ENCODE measurements at places on chromosomes 4 and X. TPM values are rescaled to one million over a fixed set of nuclear protein-coding genes. Genes with fewer than 3 reads are reported as not detected.

Gene SLC16A2
- 2.1 TPM for total RNA-seq

- DNase-seq, result no peak
These were observed 413.2 kb upstream of the CXorf51B start for GRCh38 chrX:146396409-146396808.

DNA sequence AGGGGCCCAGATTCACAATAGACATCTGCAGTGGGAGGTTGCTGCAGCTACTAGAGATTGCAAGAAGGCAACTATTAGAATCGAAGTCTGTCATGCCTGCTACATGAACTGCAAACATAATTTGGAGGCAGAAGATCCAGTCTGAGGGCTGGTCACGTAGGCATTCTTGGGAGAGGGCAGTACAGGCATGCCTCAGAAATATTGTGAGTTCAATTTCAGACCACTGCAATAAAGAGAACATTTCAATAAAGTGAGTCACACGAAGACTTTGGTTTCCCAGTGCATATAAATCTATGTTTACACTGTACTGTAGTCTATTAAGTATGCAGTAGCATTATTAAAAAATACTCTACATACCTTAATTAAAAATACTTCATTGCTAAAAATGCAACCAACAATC, 585.8 kb upstream of the FAT1 start:
- no peak for DNase-seq

GRCh38 chr4:112156112-112156511, 10.9 kb downstream of the FAM241A start:
- DNase-seq, result no peak

- no peak for DNase-seq
These were observed 49.9 kb downstream of the PCDH7 start for GRCh38 chr4:30770049-30770549.

GRCh38 chrX:129316461-129316860, 206.8 kb downstream of the SMARCA1 start:
- no peak for DNase-seq

DNA sequence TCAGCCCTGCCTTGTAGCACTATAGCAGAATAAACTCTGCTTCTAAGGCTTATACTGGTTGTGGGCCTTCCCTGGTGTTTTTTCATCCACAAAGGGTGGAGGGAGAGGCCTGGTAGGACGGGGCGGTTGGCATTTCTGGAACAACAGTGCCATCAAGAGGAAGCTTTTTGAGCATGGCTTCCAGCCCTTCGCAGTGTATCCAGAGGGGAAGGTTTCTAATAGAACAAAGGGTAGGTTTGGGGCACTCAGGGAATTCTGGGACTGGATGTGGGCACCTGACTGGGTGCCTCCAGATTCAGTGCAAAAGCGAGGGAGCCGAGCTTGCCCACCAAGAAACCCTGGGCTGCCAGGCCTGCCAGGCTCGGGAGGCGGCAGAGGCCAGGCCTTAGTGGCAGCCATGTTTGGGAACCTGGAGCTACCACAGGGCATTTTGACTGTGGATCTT, 229.6 kb upstream of the AGTR2 start:
- DNase-seq, result peak; percentile 79

- DNase-seq, result no peak
These were observed 55.5 kb downstream of the SPANXN4 start for GRCh38 chrX:143081231-143081630.

DNA sequence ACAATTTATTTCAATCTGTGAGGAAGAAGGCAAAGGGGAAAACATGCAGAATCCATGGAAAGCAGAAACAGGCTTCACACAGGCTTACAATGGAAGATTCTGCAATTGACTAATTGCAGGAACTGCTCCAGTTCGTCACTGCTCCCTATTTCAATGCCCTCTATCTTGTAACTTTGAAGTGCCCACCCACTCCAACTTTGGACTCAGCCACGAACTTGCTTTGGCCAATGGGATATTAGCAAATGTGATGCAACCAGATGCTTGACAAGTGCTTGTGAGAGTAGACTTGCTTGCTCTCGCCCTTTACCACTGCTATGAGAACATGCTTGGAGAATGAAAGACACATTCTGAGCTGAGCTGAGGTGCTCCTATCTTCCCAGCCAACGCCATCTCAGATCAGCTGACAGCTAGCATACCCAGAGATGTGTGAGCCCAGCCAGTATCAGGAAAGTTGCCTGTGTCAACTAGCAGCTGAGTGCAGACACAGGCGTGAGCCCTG, 105.7 kb upstream of the PTCHD1 start:
- no peak for DNase-seq

DNA sequence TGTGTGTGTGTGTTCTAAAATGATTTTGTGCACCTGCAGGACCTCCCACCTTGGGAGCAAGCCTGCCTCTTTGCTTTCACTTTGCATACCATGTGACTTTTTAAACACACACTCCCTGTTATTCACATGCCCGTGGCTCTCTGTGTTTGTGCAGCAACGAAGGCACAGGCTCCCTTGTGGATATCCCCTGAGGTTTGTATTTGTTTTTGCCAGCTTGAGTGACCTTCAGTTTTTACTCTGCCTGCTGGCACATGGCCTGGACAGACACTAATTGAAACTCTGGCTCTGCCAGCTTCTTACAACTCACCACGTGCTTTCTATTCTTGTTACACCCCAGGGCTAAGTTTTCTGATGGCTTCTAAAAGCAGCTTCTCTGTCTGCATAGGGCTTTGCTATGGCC, 885.8 kb downstream of the SH3BGRL start:
- no peak for DNase-seq

Gene FAM47C
- total RNA-seq, result not detected

Gene CYSLTR1
- 0.49 TPM for total RNA-seq

- DNase-seq, result no peak
These were observed 430.9 kb downstream of the C4orf33 start for GRCh38 chr4:129526812-129527211.

DNA sequence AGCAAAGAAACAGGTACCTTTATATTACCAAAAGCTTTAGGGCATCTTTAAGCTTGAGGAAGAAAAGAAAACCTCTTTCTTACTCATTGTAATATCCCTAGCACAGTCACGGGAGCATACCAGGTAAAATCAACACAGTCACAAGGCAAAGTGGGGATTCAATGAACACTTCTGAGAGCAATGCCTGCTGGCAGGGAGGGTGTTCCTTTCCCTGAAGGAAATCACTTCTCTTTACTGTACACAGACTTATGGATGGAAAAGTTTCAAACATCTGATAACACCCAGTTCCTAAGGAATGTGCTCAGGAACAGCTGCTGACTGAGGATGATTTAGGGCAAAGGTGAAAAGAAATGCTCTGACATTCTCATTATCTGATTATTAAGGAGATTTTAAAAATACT, 94.8 kb downstream of the MAML3 start:
- no peak for DNase-seq

GRCh38 chr4:78032446-78032845, 24.7 kb upstream of the FRAS1 start:
- no peak for DNase-seq

Gene SMR3B
- not detected for total RNA-seq

Gene SUPT20HL2
- not detected for total RNA-seq

Gene TMPRSS11A
- not detected for total RNA-seq

DNA sequence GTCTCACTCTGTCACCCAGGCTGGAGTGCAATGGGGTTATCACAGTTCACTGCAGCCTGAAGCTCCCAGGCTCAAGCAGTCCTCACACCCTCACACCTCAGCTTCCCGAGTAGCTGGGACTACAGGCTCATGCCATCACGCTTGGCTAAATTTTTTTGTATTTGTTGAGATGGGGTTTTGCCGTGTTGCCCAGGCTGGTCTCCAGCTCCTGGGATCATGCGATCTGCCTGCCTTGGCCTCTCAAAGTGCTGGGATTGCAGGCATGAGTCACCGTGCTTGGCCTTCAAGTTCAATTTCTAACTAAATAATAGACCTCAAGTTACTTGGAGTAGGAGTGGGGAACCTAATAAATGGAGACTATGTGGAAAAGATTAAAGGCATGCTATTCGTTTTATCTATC, 48.9 kb downstream of the MND1 start:
- DNase-seq, result no peak

Gene DGKK
- not detected for total RNA-seq

Gene DSPP
- total RNA-seq, result not detected

DNA sequence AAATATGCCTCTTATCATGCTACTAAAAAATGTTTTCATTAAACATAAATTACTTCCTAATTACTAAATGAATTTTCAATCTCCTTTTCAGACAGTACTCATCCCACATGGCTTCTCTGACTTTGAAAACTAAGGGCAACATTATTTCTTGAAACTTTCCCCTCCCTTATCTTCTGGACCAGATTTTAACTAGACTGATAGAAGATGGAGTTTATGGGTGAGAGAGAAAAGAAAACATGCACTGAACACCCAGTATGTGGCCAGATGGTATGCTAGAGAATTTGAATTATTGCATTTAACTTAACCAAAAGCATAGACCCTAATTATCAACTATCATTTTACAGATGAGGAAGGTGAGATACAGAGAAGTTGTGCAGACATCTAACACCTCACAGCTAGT, 16.8 kb downstream of the CNOT6L start:
- DNase-seq, result no peak

All from left colon (tissue), 2 donors.